Stimulated activated CD8-positive, alpha-beta memory T cell treated with anti-CD3 and anti-CD28 coated beads, Interleukin-4, amount 100 ng/mL, for 4 hours (primary cell): ENCODE measurements at places on chromosomes 4 and X.

DNA sequence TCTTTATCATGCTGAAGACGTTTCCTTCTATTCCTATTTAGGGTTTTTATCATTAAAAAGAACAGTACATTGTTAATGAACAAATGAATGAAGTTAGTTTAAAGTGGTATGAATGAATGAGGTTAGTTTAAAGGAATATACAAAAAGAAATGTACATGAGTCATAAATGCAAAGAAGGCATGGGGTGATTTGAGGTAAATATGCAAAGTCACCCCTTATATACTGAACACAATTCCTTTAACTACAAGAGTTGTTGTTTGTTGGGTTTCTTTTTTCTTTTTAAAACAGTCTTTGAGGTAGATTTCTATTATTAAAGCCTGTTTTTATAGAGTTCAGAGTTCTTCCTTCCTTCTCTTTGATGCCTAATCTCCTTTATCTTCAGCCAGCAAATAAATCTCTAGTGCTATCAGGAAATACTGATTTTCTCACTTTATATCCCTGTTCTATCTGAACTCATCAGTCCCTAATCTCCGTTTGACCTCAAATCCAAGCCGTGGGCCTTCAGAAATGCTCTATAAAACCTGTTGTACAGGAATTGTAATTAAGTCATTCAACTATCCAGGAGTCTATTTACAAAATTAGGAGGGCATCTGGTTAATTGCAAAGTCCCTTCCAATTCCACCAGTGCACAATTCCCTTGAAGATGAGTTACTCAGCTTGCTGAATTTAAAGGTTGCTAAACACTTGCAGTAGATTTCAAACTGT, 31.6 kb upstream of the ABCG2 start:
- no peak for DNase-seq

- DNase-seq = no peak
These were observed 58.2 kb downstream of the CXXC4 start for GRCh38 chr4:104436542-104436941.

- no peak for DNase-seq
These were observed at the start of gene ANXA5 for GRCh38 chr4:121696581-121697461. Gene ANXA5, minus strand, starts transcription at chr4:121696980. Its CDS starts 391 bp downstream, at chr4:121696589.

- DNase-seq = no peak
These were observed 420 bp downstream of the CC2D2A start for GRCh38 chr4:15470128-15470475.

DNA sequence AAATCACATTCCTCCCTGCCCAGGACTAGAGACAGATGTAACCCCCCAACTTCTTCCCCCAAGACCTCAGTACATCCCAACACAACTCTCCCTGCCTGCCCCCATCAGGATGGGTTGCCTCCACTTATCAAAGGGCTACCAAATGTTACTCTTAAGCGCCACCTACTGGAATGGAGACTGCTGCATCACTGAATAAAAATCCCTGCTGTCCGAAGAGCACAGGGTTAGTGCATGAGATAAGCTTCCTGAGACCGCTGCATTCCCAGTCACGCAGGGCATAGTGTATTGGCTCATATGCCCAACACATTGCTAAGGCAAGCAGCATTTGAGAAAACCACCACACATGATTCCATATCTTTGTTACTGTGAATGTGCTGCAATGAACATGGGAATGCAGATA, 544.5 kb downstream of the PPP4R3C start:
- DNase-seq = no peak

DNA sequence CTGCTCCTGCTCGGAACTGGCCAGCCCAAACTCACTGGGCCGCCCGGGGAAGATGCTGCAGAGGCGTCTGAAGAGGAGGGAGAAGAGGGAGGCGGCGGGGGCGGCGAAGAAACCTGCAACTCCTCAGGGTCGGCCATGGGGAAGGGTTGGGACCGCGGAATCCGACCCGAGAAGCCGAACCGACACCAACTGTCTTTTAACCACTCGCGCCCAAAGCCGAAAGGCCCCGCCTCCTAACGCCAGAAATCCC, at the start of gene C4orf46:
C4orf46 (minus strand) TSS at position 223 of the 250 bp plus-strand sequence; CDS start at position 137, 86 bp downstream.
- DNase-seq = no peak

DNA sequence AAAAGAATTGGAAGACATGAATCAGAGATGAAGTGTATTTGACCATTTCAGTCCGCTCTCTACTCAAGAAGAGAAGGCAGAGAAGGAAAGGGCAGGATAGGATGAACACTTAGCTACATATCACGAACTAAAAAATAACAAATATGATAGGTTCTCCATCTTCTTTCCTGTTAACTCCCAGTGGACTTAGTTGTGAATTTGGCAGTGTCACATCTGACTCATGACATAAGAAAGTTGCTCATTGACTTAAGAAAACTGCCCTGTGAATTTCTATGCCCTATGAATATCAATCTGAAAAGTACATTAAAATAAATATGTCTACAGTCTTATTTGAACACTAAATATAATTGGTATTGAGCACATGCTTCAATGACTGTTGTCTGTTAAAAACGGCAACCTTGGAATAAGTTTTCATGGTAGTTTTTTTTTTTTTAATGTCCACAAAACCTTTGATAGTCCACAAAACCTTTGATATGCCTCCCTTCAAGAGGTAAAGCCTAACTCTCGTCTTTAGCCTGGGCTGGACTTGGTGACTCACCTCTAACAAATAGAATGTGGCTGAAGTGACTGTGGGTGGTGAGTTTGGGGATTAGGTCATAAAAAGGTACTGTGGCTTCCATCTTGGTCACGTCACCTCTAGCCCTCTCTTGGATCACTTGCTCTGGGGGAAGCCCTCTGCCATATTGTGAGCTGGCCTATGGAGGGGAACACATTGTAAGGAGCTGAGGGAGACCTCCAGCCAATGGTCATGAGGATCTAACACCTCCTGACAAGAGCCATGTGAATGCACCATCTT, 184.7 kb upstream of the S100G start:
- DNase-seq = no peak

DNA sequence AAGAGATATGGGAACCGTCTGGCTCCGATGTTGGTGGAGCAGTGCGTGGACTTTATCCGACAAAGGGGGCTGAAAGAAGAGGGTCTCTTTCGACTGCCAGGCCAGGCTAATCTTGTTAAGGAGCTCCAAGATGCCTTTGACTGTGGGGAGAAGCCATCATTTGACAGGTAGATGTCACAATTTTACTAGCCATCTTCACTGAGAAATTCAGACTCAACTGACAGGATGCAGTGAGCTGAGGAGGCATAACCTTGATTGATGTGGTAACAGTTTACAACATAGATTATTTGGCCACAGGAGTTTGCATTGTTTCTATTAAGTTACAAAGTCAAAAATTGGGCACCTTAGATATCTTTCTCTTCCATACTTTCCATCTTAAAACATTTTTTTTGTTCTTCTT, 417.7 kb downstream of the MAPK10 start:
- DNase-seq = no peak

DNA sequence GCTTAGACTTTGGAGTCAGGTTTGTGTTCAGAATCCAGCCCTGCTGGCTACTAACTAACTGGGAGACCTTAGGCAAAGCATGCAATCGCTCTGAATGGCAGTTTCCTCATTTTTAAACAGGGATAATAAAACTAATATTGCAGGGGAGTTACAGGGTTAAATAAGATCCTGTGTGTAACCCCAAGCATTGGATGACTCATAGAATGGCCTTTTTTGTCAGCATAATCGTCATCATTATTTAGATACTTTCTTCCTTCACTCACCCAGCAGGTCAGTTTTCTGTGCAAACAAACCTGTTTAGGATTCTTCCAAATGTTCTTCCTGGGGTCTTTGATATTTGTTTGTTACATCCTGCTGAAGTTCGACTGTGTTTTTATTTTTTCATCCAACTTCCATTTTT, 208.2 kb downstream of the EVC2 start:
- no peak for DNase-seq

DNA sequence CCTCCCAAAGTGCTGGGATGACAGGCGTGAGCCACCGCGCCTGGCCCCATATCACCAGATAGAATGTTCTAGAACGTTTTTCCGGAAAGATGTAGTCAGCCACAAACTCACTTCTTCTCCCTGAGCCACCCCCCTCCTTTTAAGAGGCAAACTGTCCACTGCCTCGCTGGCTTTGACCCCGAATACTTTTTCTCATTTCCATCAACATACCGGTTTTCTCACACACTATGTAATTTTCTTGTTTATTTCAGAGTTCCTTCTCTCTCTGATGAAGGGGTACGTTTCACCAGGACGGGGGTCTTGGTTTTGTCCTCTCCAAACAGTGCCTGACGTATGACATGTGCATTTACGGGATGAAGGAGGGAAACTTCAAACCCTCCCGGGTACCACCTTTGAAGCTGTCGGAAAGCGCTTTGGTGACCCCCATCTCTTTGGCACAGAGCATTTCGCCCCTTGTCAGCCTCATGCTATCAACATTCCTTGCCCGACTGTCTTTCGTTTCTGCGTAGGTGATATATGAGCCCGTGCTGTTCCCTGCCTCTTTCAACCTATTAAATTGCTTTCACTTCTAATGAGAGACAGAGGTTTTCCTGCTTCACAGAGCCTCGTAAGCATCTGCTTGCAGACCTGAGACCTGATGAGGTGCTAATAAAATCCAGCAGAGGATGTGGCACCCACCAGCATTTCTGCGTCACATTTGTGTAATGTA, 73.8 kb downstream of the CRLF2 start:
- no peak for DNase-seq

GRCh38 chr4:121380776-121381462, at the start of gene QRFPR:
Gene QRFPR, minus strand, starts transcription at chr4:121381018. Its CDS starts 371 bp downstream, at chr4:121380647.
- DNase-seq = no peak

DNA sequence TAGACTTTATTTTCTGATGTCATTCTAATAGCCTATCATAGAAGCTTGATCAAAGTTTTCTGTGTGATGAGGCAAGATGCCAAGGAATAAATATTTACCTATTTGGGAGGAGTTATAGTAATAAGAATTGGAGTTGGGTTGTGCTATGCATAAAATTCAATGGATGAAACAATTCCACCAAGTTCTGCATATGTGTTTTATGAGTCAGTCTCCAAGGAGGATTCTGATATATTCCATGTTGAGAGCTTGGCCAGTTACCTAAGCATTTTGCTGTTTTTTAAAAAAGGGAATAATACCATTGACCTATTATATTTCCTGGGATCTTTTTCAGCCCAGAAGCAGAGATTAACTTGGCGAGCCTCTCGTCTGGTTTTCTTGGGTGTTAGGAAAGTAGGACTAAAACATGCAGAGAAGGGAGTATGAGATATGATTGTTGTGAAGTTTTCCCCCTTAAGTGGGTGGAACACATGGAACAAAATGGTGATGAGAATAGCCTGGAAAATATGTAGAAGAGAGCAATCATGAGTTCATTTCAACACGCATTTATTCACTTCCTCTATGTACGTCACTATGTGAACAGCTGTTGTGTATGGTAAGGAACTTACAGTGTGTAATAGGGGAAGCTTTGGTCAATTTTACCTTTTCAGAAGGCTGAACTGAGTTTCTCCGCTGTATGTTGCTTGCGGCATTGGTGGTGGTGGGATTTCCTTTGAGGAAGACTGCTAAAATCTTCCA, 39.2 kb downstream of the POLA1 start:
- no peak for DNase-seq

GRCh38 chr4:89769856-89770255, 67.1 kb downstream of the SNCA start:
- DNase-seq = no peak

DNA sequence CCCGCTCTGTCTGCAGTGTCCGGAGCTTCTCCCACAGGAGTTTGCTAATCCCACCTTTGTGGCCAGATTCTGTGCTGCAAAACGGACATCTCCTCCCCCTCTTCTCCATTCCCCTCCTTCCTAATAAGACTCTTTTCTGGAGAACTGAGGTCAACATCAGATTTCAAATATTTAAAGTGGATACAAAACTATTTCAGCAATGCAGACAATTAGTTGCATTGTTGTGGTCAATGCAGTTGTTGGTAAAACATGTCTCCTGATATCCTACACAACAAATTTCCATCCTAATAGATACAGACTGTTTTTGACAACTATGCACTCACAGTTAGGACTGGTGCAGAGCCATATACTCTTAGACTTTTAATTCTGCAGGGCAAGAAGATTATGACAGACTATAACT, 5.1 kb upstream of the MCUB start:
- DNase-seq = no peak

DNA sequence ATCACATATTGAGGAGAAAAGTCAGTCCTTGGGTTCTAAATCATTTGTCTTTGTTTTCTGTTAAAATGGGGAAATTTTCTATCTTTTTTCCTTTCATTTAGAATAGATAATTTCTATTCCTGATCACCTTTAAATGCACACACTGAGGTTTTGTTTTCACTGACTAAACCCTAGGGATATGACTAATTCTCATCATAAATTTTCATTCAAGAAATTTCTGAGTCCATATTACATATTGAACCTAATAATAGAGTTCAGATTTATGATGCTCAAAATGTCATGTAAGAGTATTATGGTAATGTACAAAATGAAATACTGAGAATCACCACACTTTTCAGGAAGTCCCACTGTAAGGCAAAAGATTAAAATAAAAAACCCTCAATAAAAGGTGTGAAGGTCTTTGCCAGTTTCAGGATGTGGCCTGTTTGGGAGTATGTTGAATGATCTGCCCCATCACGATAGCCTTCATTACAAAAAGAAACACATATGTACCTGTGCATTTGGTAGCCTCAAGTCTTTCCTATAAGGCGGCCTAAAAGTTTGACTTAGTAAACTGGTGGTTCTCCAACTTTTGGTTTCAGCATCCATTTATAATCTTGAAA, 49.4 kb downstream of the LEF1 start:
- DNase-seq = no peak

- no peak for DNase-seq
These were observed 44.5 kb downstream of the ANKRD17 start for GRCh38 chr4:73213916-73214653.

DNA sequence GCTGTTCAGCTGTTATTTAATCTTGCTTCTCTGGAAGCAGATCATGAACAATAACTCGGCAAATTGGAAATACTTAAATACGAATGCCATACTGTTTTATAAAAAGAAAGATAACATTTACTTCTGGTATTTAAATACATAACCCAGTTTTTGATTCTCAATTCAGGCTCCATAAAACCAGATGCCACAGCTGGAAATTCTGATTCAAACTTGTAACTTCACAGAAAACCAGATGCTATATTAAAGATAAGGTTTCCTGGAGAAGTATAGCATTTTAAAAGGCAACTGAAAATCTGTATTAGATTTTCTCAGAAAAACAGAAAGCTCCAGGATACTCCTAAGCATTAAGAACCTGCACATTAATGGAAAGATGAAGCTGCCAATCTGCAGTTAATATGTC, 40.2 kb downstream of the STX18 start:
- no peak for DNase-seq

- DNase-seq = no peak
These were observed 1284.2 kb downstream of the ADGRL3 start for GRCh38 chr4:62484357-62484756.

- DNase-seq = no peak
These were observed 12.3 kb upstream of the TMEM271 start for GRCh38 chr4:588351-588849.
